GOT3 (cell line): ENCODE measurements at places on chromosomes 4 and X.

- DNase-seq: no peak
Measured at GRCh38 chr4:28462766-28463700, 1602.4 kb downstream of the STIM2 start.

GRCh38 chrX:149074398-149074797 is 430.7 kb downstream of the IDS start:
- DNase-seq: no peak

GRCh38 chrX:18002791-18003190 is 141.7 kb upstream of the RAI2 start:
- no peak for DNase-seq

DNA sequence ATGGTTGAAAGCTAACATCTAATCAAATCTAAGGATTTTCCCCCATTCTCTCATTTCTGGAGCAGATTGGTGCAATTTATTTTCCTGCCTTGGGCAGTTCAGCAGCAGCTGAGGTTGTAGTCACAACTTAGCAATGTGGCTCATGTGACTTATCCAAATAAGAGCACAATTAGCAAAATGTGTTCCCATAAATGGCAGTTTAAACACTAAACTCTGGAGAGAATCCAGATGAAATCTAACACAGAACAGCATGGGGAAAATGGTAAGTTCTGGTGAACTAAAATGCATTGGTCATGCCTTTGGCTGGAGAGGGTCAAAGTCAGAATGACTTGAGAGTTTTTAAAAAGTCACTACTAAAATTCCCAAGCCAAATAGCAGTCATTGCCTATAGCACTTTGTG is 422.6 kb upstream of the DIPK2B start:
- DNase-seq: no peak

DNA sequence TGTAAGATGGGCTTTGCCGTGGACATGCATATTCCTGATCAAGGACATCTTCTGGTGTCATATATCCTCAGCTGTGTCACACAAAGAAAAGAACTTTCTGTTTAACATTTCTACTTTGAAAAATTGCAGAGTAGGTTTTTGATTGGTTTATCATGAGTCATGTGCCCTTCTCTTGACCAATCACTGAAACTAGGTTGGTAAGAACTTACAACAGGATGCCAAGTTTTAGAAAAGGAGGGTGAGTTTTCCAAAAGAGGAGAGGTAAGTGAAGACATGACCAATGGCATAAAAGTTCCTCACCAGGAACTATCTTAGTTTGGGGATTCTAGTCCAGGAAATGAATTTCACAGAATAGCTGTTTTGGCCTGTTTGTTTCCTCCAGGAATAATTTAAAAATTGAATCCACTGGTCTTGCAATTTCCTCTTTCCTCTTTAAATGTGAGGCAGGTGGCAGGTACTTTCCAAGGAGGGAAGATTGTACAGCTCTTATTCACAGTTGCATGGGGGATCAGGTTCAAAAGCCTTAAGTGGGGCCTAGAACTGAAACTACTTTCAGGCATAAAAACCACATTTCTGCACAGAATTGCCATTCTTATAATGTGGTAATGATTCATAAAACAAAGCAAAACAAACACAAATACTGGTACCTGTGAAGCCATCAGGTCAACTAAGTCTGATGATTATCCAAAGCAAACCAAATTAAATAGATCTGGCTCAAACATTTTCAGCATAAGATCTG is 1114.5 kb upstream of the LCORL start:
- no peak for DNase-seq

DNA sequence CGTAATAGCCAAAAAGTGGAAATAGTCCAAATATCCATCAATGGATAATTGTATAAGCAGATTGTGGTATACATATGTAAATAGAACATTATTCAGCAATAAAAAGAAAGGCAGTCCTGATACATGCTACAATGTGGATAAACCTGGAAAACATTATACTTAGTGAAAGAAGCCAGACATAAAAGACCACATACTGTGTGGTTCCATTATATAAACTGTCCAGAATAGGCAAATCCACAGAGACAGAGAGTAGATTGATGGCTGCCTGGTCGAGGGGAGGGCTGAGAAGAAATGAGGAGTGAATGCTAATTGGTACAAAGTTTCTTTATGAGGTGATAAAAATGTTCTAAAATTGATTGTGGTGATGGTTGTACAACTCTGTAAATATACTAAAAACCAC is 397.4 kb upstream of the RPS6KA3 start:
- no peak for DNase-seq

GRCh38 chr4:22719218-22719617 is 26.5 kb downstream of the GBA3 start:
- no peak for DNase-seq

DNA sequence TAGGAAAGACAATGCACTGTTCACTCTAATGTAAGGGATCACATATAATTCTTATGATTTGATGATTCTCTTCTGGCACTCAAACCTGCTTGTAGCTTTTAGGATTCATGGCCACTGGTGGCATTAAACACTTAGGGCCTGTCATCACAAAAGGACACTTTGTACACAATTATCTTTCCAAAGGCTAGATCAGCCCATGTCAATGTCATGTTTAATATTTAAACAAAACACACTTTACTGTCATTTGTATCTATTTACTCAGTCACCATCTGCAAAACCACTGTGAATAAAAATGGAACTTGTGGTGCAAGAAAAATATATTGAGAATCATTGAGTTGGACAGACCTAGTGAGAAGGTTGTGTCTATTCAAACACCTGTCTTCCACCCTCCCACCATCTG is 83.6 kb upstream of the TTC29 start:
- DNase-seq: no peak

- no peak for DNase-seq
Measured at GRCh38 chr4:154478547-154478946, 13.1 kb downstream of the DCHS2 start.

GRCh38 chrX:12986164-12986779 is 11.4 kb downstream of the TMSB4X start:
- DNase-seq: no peak

- no peak for DNase-seq
Measured at GRCh38 chr4:167956676-167957075, 135.7 kb upstream of the ANXA10 start.

DNA sequence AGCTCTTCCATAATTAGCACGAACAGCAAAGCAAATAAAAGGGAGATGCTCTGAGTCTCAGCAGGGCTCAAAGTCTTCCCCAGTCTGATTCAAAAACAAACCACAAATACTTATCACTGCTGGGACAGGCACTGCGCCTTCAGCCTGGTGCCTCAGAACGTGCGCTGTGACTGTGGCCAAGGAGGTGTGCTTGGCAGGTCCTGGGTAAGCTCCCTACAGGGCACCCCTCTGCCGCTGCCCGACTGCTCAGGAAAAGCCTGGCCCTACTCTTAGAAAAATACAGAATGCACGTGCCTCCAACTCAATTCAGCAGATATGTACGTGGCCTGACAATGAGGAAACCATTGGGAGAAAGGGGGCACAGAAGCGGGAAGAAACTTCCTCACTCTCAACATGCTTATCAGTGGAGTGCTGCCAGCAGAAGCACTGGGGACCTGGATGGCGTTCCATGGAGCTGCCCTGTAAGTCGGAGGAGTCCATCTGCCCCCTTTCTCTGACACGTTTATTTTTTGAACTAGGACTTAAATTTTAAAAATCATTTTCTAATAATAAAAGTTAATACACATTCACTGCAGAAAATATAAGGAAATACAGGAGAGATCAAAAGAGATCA is 86.8 kb downstream of the GATB start:
- no peak for DNase-seq
